ENCODE measurements at places on chromosomes 11 and 22.
A peak's percentile ranks its signal among the peaks of the same experiment; 100 is the strongest.

DNA sequence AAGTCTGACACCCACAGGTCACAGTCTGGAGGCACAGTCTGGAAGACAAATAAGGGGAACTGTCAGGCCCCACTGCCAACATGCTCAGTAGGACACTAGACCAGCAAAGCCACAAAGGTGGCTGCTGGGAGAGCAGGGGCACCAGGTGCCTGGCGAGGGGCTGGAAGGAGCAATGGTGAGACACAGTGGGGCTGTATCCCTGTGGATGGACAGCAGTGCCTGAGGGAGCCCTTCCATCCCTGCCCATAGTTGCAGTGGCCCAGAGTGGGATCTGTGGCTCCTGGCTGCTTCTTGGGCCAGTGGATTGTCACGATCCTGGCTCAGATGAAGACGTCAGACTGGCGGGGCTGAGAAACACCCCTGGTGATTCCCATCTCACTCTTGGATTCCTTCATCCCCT is 154.6 kb downstream of the DSCAML1 start:
- DNase-seq = no peak

DNA sequence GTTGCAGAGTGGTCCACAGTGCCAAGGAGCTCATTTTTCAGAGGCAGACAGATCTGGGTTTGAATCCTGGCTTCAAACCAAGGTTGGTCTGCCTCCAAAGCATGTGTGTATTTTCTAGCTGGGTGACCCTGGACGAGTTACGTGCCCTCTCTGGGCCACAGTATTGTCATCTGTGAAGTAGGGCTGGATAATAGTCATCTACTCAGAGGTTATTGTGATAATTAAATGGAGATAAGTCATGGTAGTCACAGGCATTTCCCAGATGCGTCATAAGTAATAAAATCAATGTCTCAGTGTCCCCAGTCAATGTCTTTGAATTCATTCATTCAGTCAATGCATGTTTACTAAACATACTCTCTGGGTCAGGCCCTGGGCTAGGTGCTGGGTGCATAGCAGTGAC is 8.6 kb downstream of the OMP start:
- DNase-seq = no peak

DNA sequence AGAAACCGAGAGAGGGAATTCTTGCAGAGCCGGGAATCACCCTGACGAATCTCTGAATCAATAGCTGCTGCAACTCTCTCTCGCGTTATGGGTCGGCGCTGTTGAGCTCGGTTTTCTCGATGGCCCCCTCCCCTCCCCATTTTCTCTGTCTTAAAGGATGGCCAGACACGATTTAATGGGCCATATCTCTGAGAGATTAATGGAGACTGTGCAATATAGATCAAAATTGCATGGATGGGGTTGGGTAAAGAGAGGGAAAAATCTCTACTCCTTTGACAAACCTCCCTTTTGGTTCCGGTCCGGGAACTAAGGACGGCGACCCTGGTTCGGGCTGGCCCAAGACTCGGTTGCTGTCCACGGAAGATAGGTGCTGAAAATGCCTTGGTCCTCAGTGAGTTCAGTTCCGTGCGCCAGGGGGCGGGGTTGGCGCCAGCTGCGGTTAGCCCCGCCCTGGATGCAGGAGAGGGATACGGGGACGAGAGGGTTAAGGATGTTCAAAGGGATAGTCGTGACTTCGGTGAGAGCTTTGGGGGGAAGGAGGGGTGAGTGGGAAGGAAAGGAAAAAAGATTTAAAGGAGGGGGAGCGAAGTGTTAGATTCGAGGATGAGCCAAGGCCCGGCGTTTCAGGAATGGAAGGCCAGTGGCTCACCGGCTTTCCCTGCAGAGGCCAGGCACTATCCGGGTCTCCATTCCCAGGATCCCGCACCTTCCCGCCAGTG is 103.6 kb upstream of the HSD17B12 start:
- DNase-seq = peak; percentile 34

- peak; percentile 84 for DNase-seq
These were observed 23.2 kb upstream of the ZBTB16 start for GRCh38 chr11:114036147-114036811.

DNA sequence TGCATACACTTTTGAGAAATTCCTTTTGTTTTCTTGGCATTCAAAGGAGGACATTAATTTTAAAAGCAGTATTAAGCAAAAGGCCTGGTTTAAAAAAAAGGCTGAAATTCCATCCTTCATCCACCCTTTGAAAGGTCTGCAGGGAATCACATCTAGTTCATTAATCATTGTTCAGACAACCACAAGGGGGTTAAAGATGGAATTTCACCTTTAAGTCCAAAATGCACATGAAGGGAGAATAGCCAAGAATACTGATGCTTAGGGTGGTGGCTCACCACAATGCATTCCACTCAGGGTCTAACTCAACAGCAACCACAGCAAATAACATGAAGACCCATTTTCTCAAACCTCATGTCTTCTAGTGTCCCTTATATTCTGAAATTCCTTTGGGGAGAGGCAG is 256.9 kb downstream of the CADM1 start:
- no peak for DNase-seq

DNA sequence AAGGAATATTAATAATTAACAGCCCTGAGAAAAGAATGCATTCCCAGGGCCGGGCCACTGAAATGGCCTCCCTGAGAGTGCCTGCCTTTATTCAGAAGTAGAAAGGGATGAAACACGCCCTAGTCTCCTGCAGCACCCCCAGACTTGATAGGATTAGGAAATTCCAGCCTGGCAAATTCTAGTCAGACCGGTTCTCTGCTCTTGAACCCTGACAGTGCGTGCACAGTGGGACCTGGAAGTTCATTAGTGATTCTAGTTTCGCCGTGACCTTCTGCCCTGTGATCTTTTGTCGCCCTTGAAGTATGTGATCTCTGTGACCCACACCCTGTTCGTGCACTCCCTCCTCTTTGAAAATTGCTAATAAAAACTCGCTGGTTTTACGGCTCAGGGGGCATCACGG is 2.1 kb upstream of the GSTP1 start:
- DNase-seq = no peak

DNA sequence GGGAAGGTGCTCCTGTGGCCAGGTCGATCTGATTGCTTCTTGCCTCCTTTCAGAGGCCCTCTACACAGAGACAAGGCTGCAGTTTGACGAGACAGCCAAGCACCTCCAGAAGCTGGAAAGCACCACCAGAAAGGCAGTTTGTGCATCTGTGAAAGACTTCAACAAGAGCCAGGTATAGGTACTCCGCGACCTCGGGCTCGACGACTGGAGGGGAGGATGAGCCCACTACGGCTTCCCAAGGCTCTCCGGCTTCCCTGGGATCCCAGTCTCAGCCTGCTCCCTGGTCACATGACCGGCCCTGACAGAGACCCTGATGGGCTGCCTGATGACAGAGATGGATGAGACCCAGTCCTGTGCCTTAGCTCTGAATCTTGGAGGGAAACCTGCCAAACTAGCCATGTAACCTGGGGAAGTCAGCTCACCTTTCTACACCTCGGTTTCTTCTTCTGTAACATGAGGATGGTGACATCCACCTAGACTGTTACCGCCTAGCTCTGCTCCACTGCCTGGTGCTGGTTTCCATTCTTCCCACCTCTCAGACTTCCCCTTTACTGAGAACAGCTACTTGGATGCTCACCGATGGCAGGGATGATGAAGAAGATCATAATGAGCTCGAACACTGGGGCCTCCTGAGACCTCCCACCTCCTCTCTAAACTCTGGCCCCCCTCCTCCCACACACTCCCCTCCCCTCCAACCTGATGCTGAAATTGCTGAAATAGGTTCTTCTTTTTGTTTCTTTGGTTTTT is 8.9 kb downstream of the RIBC2 start:
- peak; percentile 29 for DNase-seq

DNA sequence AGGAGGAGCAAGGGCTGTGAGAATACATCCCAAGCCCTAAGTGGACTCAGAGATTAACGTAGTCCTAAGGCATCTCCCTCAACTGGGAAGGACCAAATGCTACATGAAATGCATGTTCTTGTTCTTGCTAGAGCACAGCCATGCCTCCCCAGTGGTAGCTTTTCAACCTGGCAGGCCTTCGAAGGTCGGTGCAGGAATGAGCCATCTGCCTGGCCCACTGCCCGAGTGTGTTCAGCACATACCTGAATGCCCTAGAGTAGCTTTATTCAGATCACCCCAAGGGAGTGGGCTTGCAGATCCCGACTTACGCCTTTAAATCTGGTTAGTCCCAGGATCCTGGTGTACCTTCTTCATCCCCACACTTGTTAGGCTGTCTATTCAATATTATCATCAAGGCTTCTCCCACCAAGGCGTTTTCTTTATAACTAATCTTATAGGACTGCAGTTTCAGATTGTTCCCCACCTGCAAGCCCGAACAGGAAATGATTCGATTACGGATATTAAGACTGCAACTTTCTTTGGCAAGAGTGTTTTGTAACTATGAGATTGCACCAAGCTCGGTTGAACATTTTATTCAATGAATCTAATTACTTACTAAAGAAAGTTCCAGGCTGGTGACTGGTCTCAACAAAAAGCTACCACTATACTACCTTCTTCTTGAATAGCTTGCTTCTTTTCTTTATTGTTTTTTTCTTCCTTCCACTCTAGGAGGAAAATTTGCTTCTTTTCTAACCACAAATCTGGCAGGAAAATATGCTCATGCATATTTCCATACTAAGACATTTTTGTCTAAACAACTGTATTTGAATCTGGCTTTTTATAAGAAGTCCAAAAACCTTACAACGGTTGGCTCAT is 115.6 kb downstream of the SGSM3 start:
- DNase-seq = no peak

GRCh38 chr22:25134028-25134427 is 65.6 kb upstream of the CRYBB3 start:
- no peak for DNase-seq

DNA sequence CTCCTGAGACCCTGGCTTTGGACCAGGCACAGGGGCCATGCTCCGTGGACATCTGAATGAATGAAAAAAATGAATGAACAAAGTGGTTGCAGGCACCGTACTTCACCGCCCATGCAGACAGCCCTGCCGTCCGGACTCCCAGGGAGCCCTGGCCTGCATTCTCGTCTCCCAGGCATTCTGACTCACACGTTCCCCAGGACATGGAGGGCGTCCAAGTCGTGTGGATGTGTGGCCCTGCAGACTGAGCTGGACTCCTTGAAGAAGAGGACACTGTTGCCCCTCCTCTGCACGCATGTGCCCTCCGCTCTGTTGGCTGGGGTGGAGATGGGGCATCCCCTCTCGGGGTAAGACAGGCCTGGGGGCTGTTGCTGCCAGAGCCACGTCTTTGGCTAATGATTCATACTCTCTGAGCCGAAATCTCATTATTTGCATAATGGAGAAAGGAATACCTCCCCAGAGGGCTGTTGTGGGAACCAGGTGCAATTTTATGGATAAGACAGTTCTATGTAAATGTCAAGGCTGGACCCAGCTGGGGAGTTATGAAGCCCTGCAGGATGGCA is 49.7 kb downstream of the RTL6 start:
- DNase-seq = no peak

GRCh38 chr22:46815559-46815895 is 53.1 kb downstream of the TBC1D22A start:
- DNase-seq = no peak

GRCh38 chr22:20095521-20095920 is 15.5 kb downstream of the DGCR8 start:
- no peak for DNase-seq

DNA sequence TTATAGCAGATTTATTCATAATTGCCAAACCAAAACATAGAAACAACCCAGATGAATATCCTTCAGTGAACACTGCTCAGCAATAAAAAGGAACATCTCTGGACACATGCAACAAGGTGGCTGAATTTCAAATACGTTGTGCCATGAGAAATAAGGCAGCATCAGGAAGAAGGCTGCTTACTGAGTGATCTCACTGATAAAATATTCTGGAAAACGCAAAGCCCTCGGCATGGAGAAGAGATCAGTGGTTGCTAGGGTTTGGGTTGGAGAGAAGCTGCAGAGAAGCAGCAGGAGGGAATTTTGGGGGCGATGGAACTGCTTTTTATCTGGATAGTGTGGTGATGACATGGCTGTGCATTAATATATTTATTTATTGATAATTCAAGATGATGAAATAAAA is 11.0 kb upstream of the SHANK2 start:
- no peak for DNase-seq

DNA sequence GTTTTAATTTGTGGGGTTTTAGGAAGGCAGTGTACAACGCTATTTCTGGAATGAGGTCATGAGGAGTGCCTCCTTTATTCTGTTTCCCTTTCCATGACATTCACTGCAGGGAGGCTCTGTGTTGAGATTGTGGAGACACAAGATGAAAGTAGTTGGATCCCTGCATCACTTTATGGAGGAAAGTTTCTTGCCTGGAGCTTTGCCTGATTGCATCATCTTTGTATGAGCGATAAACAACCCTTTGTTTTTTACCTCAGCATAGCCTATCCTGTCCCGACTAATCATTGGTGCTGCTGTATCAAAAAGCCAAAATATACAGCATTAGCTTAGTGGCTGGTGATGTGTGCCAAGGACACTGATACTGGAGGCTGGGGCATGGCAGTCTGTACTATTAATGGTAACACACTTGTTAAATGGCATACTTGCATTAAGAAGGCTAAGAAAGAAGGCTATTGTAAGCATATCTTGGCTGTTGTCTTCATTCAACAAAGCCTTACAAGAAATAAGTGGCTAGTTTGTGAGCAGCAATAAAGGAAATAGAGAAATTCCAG is 31.2 kb upstream of the SLC5A4 start:
- DNase-seq = no peak

GRCh38 chr22:17884893-17885292 is 110.6 kb upstream of the BID start:
- DNase-seq = no peak

DNA sequence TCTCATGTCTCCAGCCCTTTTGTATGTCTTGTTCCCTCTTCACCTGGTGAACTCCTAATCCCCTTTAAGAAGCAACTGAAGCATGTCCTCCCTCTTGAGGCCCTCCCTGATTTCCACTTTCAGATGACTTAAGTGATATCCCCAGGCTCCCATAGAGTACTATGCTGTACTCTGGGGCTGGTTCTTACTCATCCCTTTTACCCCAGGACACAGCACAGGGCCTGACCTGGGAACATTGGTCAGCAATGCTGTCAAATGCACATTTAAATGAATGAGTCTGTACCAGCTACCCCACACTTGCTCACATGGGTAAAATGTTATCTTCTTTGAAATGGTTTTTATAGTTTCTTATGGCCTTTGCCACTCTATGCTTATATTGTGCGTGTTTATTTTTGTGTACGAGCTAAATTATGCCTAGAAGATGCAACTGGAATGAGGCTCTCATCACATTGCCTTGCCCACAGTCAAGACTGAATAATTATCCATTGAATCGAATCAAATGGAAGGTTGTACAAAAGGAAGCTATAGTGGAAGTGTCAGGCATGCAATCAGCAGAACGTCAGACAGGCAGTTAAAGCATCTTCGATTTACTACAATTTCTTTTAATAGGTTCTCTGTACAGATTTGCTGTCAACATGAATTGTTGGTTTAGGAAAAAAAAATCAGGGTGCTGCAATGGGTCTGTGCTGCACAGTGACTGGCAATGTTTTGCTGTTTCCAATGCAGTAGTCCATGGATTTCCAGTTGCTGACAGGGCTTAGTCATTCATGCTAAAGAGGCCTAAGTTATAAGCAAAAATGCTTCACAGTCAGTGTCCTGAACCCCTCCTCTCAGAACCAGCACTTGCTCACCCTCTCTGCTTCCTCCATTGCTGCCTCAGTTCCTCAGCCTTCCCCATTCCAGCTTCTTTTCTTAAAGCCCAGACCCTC is 79.5 kb downstream of the PARVA start:
- DNase-seq = no peak
